ENCODE measurements at places on chromosomes 12 and 14.

GRCh38 chr14:65042731-65043372 is 56.2 kb downstream of the FNTB start:
- DNase-seq: no peak

- DNase-seq: no peak
These were observed 140.3 kb upstream of the AEBP2 start for GRCh38 chr12:19298836-19299605.

DNA sequence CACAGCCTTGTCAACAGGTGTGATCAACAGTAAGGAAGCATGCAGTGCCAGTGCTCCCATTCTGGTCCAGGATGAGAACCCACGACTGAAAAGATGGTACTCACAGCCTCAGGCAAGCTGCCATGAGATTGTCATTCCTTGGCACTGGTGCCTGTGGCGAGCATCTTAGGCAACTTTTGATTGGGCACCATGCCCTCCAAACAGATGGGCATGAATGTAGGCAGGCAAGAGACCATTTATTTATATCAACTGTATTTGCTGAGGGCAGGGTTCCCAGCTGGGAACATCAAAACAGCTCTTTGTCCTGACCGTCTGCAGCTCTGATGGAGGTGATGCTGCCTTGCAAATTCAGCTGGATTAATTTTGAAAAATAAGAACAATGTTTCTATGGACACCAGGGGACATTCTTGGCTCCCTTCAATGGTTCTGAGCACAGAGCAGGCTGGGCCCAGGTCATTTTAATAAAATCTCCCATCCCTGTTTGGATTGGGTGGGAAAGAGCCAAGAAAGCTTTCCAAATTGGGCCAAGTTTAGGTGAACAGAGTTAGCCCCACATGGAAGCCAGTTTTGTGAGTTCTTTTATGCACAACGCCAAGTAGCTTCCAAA is 522.5 kb downstream of the RMST start:
- DNase-seq: no peak

DNA sequence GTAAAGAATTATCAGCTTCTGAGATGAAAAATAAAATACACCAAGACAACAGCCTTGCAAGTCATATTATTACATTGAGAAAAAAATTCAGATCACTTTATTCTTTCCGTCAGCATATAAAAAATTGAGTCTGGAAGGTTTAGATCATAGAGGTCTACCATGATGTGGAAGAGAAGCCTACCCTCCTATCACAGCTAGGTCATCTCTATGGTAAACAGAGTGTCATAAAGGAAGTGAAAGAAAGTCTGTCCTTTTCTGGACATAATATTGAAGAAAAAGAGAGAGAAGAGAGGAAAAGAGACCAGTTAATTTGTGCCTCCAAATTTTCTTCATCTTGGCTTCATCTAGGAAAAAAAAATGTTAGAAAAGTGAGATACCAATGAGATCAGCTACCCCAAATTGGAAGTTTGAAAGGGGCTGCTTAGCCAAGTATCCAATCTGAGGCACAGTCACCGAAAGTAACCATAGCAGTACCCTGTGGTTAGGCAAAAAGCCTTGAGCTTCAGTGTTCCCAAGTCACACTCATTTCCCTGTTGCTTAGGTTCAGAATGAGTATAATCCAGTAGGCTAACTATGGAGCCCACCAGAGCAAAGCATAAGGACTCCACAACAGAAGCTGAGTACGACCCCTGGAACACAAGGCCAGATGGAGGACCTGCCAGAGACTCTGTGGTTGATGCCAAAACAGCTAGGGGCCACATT is 38.1 kb downstream of the DUSP6 start:
- DNase-seq: no peak

DNA sequence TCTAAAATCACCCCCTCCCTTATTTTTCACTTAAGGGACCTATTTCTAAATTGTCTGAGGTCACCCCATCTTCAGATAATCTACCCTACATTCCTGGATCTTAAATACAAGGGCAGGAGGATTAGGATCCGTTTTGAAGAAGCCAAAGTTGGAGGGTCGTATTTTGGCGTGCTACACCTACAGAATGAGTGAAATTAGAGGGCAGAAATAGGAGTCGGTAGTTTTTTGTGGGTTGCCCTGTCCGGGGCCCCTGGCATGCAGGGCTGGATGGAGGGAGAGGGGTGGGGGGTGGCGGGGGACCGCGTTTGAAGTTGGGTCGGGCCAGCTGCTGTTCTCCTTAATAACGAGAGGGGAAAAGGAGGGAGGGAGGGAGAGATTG is 300 bp upstream of the CCND2 start:
- no peak for DNase-seq

DNA sequence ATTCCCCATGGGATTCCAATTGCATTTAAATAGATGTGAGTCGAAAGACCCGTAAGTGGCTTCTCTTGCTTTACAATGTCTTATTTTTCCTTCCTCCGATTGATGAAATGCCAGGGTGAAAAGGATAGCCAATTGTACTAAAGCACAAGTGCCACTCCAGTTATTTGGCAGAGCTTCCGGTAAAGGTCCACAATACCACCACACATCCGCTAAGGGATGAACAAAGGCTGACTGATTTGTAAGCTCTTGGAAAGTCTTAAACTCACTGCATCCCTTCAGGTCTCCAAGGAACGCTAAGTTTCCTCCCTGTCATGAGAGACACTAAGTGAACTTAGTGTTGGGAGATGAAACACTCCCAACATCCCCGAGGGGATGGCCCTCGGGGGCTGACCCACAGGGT is 21.2 kb upstream of the RNASE1 start:
- no peak for DNase-seq

- DNase-seq: no peak
These were observed 10.6 kb downstream of the AREL1 start for GRCh38 chr14:74702293-74702692.

DNA sequence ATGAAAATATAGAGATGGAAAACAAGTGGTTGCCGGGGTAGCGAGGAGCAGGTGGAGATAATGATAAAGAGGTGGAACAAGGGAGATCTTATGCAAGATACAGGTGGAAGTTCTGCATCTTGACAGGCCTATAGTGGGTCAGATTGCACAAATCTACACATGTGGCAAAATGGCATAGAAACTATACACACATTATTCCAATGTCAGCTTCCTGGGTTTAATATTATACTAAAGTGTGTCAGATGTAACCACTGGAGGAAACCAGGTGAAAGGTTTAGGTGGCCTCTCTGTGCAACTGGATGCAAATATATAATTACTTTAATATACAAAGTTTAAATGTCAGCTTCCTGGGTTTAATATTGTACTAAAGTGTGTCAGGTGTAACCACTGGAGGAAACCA is 1.1 kb downstream of the SLC38A4 start:
- no peak for DNase-seq

DNA sequence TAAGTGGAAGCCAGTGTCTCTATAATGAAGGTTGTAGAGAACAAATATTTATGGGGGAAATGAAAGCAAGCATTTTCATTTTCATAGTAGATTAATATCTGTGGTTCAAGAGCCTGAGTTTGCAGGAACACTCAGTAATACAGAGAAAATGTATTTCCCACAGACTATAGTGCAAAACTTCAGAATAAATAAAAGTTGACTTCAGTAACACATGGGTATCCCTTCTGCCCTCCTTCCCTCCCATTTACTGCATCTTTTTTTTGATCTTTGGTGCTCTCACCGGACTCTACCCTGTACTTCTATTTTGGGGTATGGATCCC is 75.3 kb upstream of the AMN1 start:
- DNase-seq: no peak

DNA sequence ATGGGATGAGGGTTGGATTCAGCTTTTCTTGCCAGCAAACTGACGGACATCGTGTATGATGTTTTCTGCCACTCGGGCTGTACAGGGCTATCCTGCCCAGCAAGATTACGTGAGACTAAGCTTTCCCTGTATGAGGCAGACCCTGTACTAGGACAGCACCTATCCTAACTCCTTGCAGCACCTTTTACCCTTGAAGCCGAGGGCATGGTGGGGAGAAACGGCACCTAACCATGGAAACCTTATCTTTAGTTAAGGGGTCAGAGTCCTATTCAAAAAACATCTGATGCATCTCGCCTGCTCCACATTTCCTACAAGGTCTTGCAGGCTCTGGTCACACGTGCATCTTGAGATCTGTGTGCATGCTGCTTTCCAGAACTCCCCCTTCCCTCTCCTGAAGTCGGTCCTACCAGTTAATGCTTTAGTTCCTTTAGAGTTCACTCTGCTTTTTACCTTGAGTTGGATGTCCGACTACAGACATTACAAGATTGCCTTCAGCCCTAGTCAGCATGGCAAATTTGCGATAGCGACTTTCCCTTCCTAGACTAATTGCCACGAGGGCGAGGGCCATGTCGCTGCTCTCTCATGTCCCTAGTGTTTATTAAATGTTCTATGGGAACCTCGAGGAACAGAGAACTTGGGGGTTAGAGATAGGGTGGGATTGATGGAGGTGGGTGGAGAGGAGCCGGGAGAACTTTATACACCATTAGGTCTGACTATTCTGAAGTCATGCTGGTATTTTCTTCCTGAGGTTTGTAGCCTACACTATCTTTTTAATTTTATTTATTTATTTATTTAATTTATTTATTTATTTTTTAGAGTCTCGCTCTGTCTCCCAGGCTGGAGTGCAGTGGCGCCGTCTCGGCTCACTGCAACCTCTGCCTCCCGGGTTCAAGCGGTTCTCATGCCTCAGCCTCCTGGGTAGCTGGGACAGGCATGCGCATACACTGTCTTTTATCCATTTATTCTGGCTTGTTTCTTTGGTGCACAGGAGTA is 6.6 kb downstream of the RAN start:
- DNase-seq: no peak

- DNase-seq: no peak
These were observed 268.0 kb downstream of the BTG1 start for GRCh38 chr12:91877456-91878235.

DNA sequence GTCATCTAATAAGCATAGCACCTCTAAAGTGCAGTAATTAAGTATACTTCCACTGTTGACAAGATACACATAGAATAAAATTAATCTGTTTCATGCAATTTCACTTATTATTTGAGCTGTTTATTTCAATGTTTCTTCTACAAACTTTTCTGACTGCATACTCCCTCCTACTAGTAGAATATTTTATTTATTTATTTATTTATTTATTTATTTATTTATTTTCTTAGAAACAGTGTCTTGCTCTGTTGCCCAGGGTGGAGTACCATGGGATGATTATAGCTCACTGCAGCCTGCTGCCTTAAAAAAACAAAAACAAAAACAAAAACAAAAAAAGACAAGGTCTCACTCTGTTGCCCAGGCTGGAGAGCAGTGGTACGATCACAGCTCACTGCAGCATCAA is 68.4 kb upstream of the KITLG start:
- no peak for DNase-seq
